NCI-H1694 (cell line): ENCODE measurements at places on chromosomes 2 and 18.
A peak's percentile ranks its signal among the peaks of the same experiment; 100 is the strongest.

DNA sequence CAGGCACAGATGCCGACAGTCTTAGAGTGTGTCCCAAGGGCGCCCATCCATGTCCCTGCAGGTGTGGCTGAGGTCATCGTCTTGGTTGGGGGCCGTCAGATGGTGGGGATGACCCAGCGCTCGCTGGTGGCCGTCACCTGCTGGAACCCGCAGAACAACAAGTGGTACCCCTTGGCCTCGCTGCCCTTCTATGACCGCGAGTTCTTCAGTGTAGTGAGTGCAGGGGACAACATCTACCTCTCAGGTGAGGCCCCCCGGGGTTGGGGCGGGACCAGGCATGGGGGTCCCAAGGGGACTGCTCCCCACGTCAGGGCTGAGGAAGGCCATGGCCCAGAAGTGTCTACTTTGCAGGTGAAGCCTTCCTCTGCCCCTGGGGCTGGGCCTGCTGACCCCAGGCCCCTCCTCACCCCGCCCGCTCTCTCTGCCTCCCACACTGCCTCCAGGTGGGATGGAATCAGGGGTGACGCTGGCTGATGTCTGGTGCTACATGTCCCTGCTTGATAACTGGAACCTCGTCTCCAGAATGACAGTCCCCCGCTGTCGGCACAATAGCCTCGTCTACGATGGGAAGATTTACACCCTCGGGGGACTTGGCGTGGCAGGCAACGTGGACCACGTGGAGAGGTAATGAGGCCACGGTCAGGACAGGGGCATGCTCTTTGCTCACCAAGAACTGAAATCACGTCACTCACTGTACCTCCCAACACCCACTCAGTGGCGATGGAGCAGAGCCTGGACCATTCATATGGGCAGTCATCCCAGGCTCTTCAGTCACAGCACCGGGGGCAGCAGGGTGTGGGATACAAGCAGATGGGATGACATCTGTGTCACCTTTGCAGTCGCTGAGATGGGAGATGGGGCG is 230.8 kb downstream of the ATAD2B start:
- DNase-seq: no peak

DNA sequence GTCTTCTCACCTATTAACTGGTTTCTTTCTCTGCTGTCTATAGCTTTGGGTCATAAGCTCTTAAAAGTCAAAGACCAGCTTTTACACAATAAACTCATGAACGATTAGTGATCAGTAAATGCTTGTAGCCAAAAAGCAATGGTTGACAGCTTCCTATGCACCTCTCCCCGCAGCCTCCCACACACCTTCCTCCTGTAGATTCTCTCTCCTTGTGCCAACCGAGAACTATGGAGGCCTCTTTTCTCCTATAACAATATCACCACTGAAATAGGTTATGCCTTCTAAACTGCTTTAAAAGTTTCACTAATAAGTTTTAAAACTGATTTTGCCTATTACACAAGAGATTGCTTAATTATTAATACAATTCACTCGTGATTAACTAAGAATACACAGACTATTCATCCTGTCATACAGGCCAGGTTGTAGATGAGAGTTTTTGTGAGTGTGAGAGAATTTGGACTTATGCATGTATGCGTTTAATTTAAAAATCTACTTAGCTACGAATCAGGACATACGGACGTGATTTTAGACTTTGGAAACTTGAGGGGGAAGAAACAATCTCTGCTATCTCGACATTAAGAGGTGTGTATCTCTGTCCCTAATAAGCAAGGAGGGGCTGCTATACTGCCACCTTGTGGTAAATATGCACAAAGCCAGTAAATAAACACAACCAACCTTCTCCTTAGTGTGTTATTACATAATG is 229.1 kb upstream of the RBBP8 start:
- DNase-seq: peak; percentile 25

DNA sequence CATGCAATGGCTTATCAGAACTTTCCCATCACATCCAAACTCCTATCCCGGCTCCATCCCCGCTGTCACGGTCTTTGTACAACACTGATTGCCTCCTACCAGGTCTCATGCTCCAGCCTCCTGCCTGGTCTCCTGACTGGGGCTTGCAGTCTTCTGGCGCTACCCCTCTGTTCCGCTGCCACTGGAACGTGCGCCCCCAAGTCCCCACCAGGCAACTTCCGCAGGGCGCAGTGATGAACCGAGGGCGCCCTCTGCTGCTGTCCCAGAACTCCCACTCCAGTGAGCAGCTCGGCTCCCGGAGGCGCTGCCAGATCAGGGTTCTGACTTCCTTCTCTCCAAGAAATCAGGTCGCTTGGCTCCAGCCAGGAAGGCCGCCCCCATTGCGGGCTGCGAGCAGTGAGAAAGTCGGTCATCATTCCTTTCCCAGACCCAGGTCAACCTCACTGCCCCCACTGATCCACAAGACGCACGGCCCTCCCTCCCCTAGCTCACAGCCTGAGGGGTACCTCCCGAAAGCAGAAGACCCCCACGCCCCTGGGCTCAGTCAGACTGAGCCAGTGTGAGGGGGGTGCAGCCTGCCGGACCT is 43.9 kb upstream of the RAB11FIP5 start:
- DNase-seq: peak; percentile 61

DNA sequence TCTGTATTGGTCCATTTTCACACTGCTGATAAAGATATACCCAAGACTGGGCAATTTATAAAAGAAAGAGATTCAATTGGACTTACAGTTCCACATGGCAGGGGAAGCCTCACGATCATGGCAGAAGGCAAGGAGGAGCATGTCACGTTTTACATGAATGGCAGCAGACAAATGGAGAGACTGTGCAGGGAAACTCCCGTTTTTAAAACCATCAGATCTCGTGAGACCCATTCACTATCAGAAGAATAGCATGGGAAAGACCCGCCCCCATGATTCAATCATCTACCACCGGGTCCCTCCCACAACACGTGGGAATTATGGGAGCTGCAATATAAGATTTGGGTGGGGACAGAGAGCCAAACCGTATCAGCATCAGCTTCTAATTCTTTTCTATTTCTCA is 217.0 kb downstream of the ANAPC1 start:
- no peak for DNase-seq

DNA sequence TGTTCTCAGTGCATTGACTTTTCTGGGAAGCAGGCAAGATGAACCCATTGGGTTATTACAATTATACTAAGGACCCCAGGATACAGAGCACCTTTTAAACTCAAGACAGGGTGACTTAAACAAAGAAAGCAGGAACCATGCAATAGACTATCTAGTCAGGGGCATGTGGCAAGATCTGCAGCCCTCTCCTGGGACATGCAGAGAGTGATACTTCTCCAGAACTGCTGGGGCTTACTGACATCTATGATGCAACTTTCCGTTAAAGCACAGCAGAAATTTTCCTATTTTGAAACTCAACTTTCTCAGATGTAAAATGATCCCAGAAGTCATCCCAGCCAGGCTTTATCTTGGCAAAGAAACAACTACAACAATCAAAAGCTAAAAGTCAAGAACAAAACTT is 162.2 kb upstream of the HNMT start:
- no peak for DNase-seq

DNA sequence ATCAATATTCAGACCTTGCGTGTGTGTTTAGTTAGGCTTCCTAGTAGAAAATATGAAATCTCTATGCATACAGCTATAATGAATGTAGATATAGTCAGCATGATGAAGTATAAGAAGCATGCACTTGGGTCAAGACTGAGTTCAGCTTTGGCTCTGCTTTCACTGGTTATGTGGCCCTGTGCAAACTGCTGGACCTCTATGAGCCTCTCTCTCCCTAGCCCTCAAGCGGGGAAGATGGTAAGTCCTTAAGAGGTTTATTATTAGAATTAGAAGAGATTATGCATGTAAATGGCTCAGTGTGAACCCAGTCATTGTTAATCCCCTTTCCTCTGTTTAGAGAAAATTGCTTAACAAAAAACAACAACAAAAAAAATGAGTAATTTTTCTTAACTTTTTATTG is 178.8 kb upstream of the NXPH2 start:
- no peak for DNase-seq

DNA sequence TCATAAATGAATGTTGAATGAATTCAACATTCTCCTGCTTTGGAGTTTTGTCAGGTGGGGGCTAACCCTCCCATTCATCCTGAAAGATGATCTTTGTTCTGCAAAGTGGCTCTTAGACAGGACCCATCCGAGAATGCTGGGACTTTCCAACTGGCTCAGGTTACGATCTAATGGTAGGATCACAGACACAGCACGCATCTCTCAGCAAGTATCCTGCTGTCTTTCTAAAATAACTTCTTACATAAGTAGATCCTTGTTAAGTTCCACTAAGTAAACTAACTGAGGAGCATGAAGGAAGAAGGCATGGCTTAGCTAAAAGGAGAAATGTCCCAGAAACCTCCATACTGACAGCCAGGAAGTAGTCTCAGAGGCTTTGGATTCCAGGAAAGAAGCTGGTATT is 23.7 kb downstream of the CYP27A1 start:
- DNase-seq: no peak

DNA sequence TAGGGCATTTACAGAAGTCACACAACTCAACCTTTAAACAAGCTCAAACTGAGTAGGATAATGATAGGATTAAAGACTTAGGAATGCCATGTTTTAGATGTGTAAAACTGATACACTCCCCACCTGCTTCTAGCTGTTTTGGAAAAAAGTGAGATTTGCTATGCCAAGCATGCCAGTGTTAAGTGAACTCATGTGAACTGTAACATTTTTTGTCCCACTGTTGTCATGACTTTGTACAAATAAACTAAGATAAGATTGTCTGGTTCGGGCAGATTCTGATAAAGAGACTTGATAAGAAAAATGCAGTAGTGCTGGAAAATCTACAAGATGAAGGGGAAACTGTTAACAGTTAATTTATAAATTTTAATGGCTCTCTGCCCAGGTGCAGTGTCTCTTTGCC is 66.5 kb downstream of the GLS start:
- DNase-seq: no peak

DNA sequence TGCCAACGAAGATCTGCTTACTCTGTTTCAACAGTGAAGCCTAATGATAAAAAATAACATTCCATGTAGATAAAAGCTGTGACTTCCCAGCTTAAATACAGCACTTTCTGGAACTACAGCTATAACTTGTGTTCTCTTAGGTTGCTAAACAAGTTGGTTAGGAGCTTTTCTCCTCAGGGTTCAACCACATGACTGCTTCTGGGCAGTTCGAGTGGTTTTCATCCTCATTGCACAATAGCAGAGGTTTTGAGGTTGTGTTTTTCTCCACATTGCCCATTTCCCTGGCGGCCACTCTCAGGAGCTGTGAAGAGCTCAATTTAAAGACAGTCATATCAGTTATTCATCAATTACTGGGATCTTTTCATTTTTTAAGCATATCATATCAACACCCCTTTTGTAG is 102.2 kb upstream of the CYP1B1 start:
- no peak for DNase-seq

DNA sequence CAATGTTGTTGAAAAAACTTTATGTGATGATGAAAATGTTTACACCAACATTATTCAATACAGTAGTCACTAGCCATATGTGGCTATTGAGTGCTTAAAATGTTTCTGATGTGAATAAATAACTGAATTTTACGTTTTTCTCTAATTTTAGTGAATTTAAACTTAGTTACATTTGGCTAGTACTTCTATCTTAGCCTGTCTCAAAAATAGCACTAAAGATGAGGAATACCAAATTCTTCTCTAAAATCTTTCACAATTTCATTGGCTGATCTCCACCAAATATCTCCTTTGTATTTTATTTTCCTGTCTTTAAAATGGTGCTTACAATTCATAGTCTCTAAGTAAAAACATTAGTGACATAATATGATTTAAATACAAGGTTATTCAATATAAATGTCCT is 83.7 kb upstream of the RND3 start:
- no peak for DNase-seq

- no peak for DNase-seq
Observed at GRCh38 chr2:69287544-69287943, 99.5 kb downstream of the GFPT1 start.

DNA sequence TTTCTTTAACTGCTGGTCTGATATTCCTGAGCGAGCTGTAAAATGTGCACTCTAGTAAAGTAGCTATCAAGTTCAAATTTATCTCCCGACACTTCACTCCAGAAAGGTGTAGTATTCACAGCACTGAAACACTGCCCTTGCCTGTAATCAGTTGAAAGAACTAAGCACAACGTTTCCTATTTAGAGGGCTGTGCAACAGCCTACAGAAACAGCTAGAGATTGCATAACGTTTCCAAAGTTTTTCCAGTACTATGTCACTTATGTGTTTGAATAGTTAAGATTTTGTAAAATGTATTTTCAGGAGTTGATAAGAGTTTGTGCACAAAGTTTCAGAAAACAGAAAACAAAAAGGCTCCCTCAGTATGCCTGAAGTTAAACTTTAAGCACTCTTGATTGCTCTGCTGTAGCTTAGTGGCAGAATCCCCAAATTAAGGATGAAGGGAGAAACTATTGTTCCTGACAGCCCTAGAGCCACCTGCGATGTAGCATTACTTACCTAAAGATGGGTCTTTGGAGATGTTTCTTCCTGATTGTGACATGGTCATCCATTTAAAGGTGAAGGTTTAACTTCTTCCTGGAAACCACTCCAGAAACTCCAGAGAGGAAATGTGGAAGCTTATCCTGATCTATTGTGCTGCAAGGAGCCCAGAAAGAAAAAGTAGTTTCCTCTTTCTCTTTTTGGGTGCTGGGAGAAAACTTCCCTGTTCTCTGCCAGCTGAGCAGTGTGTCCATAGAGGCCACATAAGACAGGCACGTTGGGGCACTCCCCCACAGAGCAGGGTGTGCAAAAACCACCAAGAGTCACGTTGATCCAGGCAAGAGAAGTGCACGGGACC is 536 bp downstream of the PDE1A start:
- DNase-seq: no peak

DNA sequence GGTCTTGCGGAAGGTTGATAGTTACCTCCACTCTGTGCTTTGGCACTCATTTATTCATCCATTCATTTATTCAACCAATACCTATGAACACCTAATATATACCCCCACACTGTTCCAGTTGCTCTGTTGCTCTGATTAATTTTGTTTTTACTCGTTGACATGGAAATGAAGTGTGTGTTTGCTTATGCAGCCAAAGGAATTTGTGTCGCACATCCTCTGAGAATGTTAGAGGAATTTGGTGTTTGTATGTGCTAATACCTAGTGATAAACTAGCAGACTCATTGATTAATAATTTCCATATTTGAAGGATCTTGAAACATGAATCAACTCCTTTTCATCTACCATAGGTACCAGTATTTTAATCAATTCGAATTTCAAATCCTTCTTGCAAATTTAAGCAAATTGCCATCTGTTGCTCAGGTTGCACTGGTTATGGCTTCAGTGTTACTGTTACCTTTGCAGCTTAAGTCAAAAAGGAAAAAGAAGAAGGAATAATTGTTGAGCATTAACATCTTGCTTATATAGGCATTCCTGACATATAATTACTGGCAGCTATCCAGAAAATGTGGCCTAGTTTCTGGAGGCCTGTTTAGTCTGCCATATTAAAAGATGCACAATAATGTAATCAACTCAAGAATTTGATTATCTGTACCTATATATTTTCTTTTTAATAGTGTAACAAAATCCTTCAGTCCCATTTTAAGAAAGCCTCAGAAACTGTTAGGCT is 25.7 kb upstream of the CRIM1 start:
- no peak for DNase-seq

GRCh38 chr2:38627391-38627790 is 24.7 kb upstream of the HNRNPLL start:
- DNase-seq: no peak
